ENCODE measurements at places on chromosomes 5 and 9.

DNA sequence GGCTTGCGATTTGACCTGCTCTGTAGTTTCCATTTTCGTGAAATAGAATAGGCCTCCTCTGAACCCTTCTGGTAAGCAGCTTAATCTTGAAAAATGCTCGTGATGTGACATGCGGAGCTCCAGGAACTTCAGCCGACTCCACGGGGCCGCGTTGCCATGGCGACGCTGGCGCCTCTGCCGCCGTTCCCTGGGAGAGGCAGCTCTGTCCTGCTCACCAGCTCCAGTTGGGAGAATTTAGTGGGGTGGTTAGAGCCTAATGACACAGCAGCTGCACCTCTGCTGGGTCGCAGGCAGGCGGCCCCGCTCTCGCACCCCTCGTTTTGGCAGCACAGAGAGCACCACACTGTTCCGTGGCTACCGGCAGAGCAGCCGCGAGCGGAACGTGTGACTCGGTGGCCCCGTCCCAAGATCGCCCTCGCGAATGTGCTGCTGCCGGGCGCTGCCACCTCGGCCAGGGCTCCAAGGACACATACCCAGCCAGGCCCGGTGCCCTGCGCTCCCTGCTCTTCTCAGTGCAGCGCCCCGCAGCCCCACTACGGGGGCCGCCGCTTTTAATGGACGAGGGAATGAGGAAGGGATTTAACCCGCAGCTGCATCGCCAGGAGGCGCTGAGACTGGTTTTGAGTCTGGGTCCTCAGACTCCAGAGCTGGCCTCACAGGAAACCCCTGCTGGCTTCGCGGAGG, 131.2 kb upstream of the LMX1B start:
- peak; percentile 74 for DNase-seq

- no peak for DNase-seq
Measured at GRCh38 chr9:75974016-75974766, 83.7 kb downstream of the PCSK5 start.

GRCh38 chr5:92769978-92770377, 811.0 kb downstream of the NR2F1-AS1 start:
- no peak for DNase-seq

GRCh38 chr5:65100911-65101631, 332.3 kb downstream of the CWC27 start:
- no peak for DNase-seq

- no peak for DNase-seq
Measured at GRCh38 chr9:16182784-16183183, 629.9 kb downstream of the CCDC171 start.

DNA sequence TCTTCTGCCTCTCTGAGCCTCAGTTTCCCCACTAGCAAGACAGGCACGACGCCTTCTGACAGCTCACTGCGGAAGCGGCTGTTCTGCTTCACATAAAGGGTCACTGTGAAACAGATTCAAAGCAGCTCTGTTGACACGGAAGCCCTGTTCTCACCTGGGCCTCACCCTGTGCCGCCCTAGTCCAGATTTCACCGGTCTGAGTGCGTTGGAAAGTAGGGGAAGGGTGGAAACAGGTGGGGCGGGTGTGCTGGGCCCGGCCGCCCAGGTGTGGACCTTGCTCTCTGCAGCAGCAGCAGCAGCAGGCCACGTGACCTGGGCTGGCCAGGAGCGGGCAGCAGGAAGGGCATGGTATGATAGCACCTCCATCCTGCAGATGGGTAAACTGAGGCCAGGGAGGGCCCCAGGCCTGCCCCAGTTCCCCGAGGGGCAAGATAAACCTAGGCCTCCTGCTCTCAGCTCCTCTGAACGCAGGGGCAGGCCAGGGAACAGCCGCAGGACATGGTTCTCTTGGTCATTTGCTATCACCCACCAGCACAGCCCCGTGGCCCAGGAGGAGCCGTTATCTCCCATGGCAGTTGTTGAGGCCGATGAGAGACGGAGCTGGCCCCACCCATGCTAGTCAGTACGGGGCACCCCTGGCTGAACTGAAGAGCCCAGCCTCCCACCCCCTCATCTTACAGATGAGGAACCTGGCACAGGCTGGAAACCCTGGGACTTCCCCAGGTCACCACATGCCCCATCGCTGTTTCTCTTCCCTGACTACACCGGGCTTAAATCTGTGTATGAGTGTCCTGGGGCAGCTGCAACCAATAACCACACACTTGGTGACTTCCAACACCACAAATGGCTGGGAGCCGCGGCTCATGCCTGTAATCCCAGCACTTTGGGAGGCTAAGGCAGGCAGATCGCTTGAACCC, 12.1 kb downstream of the PTGES2 start:
- DNase-seq = peak; percentile 81

DNA sequence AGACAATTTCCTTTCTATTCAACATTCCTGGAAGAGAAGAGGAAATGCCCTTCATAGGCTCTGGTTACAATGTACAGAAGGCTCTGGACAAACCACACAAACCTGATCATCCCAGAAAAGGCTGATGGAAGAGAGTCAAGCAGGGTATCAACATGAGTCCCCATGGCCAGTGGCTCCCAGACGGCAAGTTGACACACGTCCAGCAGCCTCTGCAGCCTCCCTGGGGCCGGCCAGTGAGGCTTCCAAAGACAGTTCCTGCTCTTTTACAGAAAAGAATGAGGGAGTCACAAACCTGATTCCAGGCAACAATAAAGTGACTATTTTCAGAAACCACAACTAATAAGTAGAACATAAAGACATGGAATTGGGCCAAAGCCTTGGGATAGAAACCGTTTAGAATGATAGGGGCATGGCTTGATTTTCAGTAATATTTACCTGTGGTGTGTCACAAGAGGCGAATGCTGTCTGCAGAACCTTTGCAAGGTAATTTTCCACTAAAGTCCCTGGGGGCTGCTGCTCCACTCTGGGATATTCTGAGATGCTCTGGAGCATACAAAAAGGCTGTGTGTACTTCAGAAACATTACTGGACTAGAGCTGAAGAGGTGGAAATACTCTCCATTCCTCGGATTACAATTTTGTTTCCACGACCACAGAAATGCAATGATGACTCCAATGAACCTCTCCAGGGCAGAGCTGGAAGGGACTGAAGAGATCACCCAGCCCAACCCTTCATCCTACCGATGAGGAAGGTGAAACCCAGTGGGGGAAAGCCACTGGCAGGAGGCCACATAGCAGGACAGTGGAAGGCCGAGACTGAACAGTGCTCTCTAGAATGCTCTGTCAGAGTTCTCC, 10.4 kb downstream of the MED27 start:
- no peak for DNase-seq

DNA sequence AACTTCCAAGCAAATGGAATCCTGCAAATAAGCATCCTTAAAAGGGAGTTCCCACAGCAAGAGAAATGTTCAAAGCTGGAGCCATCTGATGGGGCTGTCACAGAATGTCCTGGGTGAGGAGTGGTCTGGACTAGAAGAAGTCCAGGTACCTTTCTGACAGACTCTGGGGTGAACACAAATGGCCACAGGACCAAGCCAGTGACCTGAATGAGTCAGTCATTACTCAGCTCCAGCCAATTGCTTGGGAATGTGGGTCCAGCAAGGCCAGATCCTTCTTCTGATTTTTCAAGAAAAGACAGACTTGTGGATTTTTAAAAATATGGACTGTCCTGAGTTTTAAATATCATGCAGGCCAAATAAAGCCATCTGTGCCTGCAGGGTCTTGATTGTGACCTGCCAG, 30.1 kb downstream of the GALNT10 start:
- no peak for DNase-seq

DNA sequence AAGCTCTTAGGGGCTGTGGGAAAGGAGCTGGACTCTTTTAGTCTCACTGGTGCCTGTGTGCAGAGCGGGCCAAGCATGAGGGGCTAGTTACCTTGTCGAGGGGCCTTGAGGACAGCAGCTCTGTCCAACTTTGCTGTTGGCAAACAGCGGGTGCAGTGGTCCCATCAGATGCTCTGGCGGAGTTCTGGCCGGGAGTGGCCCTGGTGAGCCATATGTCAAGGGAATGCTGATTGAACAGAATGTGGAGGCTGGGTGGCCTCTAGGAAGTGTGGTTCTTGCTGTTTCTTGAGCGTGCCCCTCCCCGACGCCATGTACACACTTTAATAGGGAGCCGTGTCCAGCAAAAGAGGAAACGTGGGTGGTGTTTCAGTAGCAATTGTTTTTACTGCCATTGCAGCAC, 3.6 kb upstream of the ADAMTS2 start:
- DNase-seq = peak; percentile 66

DNA sequence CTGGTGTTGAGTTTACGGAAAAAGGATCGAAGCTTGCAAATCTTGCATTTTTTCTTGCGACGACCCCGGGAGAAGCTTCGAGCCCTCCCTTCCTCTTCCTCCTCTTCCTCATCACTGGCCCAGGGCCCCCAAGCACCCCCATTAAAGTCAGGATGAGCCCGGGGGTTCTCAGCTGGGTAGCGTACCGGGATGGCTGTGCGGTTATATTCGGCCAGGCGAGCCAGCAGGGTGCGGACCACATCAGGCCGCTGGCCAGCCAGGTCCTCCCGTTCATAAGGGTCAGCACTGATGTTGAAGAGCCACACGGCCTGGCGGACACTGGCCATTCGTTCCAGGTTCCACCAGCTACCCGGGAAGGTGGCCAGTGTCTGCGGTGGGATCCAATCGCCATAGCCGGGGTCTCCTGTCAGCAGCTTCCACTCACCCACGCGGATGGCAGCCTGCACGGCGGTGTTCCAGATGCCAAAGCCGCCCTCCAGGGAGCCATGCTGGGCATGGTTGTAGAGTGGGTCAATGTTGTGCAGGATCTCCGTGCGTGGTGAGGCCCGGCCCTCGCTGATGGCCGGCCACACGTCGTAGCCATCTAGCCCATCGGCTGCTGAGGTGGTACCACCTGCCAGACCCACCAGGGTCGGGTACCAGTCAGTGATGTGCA, 5.3 kb downstream of the ARSI start:
- DNase-seq = no peak

- no peak for DNase-seq
Measured at GRCh38 chr9:129441852-129442251, 179.0 kb downstream of the C9orf50 start.

DNA sequence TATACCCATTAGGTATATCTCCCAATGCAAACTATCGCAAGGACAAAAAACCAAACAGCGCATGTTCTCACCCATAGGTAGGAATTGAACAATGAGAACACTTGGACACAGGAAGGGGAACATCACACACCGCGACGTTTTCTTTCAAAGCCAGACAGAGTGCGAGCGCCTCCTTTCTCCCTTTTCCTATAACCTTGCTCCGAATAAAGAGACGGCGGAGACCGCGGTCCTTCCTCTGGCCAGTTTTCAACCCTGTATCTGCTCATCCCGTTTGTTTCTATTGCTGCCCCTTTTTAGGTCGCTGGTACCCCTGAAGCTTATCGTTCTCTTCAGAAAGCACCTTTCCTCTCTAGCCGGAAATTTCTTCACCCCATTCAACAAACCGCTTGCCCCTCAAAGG, 1.3 kb downstream of the LVRN start:
- DNase-seq = no peak

DNA sequence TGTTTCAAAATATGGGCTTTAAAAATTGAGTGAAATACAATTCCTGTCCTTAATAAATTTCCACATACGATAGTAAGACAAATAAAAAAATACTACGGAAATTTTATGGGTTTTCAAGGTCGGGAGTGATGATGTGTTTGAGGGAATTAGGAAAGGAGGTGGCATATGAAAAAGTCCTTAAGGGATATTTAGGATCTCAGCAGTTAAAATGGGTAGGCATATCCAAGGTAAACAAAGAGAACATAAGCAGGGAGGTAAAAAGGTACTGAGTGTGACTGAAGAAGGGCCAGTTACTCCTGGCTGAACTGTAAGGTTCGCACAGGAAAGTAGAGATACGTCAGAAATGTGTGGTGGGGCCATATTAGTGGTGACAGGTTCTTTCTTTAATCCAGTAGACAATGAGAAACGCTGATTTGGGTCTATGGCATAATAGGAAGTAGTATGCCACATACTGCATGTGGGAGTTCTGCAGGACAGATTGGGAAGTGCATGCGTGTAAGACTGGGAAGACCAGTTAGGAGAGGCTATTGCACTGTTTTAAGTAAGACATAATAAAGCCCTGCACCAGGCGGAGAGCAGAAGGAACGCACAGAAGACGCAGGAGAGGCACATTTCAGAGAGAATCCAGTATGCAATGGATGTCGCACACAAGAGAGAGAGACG, 937 bp upstream of the HMGCR start:
- no peak for DNase-seq

DNA sequence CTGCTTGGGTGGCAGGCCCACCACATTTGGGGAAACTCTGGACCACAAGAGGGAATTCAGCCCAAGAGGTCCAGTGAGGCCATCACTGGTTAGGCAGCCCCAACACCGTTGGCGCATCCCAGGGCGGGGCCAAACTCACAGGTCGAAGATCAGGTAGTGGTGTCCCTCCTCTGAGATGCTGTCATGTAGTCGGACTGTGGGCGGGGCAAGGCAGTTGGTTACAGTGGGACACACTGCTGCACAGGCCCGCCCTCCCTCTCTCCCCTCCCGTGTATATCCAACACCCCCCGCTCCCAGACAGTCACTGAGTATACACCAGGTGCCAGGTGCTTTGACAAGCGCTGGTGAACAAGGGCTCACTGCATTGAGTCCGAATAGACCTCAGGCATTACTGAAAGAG, 32.1 kb downstream of the CAMK2A start:
- DNase-seq = no peak
